ENCODE measurements at places on chromosomes 7 and 10.
A peak's percentile ranks its signal among the peaks of the same experiment; 100 is the strongest.

DNA sequence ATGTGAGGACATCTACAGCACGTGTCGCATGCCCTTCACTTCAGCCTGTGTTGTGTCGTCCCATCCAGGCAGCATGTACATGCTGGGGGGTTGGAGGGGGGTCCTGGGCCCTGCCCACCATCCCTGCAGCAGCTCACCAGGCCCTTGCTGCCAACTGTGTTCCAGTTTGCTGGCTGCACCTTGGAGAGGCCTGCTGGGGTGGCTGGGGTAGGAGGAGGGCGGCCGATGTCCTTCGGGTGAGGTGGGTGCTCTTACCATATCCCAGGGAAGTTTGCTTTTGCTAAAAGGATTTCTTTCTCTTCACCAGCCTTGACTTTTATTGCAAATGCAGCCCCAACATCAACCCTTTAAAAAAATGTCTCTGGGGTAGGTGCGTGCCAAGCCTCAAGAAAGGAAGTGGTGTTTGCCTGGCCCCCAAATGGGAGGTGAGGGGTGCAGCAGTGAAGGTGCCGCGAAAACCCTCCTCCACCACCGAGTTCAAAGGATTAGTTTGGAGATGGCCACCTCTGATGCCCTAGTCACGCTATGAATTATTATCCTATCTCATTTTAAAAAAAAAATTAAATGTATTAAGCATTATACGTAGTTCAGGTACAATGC lies 165.8 kb upstream of the KLF6 start:
- peak; percentile 46 for DNase-seq

- no peak for DNase-seq
Measured at GRCh38 chr10:110865186-110865808, 6.4 kb upstream of the PDCD4 start.

- no peak for DNase-seq
Measured at GRCh38 chr10:7786430-7786829, 1.4 kb downstream of the KIN start.

- DNase-seq = no peak
Measured at GRCh38 chr10:35378541-35379210, 42.4 kb downstream of the CCNY start.

DNA sequence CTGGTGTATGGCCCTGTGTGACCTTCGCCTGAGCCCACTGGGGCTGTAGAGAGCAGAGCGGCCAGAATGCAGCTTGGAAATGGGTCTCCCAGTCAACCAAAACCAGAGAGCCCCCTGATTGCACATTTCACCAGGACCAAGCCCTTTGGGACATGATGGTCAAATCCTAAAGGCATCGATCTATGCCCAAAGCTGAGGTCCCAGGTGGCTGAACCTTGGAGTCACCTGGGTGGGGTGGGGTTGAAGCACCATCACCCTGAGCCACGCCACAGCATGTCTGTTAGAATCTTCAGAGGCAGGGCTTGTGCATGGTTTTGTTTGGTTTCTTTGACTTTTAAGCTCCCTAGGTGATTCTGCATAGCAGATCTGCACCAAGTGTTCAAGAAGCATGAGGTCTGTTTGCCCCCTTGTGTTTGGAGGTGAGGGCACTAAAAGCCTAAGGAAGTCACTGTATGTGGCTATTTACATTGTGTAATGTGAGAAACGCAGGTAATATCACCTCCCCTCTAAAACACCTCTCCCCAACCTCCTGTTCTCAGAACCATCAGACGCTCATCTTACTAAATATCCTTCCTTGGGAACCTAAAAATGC lies 9.6 kb downstream of the PKD1L1 start:
- no peak for DNase-seq

DNA sequence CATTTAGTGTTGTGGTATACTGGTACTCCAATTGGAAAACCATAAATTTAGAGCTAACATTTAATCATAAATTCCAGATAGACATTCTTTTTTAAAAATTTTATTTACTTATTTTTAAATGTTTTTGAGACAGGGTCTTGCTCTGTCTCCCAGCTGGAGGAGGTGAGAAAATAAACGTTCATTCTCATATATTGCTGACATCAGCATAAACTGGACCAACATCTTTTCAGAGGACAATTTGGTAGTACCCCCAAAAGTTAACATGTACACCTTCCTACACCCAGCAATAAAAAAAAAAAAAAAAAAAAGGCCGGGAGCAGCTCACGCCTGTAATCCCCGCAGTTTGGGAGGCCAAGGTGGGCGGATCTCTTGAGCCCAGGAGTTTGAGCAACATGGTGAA lies 5.2 kb downstream of the TAS2R60 start:
- no peak for DNase-seq

DNA sequence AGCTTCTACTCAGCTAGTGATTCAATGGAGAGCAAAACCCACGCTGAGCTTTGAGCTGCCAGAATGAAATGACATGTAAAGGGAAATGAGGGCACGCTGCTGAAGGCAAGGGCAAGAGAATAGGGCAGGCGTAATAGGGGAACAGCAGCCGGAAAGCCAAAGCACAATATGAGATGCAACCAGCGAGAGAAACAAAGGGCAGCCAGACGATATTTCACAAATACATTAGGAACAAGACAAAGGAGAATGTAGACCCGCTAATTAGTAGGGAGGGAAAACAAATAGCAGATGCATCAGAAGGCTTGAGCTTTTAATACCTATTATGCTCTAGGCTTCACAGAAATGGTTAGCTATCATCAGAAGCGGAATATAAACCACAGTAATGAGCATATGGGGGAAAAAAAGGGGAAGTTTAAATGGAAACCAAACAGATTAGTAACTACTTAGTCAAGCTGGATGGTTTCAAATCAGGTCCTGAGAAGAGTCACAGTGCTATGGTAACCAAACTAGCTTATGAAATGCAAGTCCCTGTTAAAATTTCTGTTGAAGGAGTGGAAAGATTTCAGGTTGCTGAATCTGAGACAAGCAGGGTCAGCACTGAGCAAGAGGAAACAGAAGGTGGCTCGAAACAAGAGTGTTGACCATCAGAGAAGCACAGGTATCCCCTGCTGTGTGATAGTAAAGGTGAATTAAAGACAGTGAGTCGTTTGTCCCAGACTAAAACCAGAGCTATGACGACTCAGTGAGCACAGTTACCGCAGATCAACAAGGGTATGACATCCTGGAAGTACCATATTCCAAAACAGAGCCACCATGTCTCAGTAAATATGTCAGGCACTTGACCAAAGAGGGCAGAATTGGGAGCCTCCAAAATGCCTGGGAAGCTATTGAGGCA lies 496.9 kb upstream of the CELF2 start:
- no peak for DNase-seq

GRCh38 chr7:151769188-151769821 lies 107.6 kb downstream of the PRKAG2 start:
- peak; percentile 50 for DNase-seq

DNA sequence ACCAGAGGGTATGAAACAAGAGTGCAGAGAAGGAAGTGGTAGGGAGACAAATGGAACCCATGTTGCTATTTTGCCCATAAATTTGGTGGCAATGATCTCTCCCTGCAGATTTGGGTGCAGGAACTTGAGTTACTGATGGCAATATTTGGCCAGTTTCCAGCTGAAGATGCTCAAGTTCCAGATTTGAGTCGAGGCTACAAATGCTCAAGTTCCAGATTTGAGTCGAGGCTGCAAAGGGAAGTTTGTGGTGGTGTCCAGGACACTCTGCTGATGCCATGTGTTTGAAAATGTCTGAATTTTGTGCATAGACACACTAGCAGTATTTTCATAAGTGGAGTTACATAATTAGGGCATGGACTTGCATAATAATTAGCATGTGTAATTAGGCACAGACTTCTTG lies 40.8 kb downstream of the TBXAS1 start:
- no peak for DNase-seq
